ENCODE measurements at places on chromosomes 2 and 18. TPM values are rescaled to one million over a fixed set of nuclear protein-coding genes. Genes with fewer than 3 reads are reported as not detected.

LHCGR gene
- total RNA-seq = not detected

DNA sequence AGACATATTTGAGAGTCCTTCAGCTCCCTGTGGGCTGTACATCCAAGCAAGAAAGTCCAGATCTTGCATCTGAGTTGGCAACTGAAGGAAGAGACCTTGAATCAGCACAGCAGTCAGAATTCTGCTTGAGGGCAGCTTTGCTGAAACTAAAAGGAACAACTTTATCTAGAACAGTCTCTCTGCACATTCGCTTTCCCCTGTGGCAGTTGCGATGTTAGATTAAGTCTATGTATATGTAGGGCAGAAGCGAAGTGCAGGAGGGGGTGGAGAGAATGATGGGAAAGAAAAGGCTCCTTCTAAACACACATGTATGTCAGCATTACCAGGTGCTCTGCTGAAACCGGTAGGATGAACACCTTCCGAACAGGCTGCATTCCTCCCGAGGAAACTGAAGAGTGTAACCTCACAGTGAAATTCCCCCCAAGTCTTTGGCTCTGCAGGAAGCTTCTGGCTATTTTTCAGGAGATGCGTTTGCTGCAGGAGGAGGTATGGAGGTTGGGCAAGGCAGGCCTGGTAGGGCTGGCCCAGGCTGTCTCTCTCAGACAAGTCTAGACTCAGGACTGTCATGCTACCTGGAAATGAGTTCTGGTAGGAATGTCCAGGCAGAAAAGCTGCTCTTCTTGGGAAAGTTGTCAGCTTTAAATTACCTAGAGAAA lies 70.0 kb upstream of the ATL2 start:
- no peak for DNase-seq

- DNase-seq = no peak
Observed at GRCh38 chr2:186755066-186755465, 61.2 kb downstream of the FAM171B start.

DNA sequence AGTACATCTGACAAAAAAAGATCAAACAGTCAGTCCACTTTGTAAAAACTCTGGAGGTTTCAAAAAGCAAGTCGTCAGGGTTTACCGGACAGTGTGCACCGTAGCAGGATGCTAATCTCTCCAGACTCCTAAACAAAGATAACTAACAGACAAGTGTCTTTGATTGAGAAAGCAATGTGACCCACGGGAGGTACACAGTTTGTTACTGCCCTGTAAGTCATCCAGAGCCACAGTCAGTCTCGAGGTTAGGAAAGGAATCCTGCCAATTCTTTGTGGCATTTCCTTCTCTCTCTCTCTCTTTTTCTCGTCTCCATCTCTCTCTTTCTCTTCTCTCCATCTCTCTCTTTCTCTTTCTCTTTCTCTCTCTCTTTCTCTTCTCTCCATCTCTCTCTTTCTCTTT lies 42.8 kb downstream of the LRRTM4 start:
- no peak for DNase-seq

All from Calu3 (cell line).